Left hindlimb (tissue), 1 donor: ENCODE measurements at places on chromosomes 1 and 21.
A peak's percentile ranks its signal among the peaks of the same experiment; 100 is the strongest.

- peak; percentile 38 for DNase-seq
Observed at GRCh38 chr1:212012034-212012740, 23.2 kb downstream of the INTS7 start.

DNA sequence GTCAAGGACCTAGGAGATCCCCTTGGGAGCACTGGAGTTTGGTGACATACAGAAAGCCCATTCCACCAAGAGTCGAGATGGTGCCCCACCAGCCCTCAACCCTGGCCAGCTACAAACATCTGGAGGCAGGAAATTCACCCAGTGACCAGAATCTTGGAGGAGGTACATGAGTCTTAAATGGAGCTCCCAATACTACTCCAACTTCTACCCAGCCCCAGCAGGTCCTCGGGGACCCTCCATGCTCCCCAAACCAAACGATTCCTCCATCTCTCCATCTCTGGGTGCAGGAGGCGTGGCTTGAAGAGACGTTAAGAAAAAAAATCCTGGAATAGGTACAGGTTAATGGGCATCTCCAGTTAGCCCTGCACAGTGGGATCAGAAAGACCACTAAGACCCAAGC lies 5.5 kb upstream of the RASSF5 start:
- DNase-seq = no peak

DNA sequence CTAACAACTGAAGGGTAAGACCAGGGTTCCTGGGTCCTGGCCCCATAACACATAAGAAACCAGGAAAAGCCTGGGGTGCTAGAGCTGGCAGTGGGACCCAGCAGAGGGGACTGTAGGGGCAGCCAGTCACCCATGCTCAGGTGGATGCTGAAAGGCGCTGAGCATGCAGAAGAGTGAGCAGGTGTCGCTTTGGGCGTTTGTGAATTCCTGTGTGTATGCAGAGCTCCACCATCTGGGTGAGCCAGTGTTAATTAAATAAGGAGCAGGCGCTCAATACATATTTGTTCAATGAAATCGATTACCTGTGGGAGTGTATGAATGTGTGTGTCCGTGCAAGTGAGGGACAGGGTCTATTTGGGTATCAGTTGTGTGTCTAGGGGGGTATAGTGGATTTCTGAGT lies 499 bp downstream of the C1QA start:
- DNase-seq = no peak

DNA sequence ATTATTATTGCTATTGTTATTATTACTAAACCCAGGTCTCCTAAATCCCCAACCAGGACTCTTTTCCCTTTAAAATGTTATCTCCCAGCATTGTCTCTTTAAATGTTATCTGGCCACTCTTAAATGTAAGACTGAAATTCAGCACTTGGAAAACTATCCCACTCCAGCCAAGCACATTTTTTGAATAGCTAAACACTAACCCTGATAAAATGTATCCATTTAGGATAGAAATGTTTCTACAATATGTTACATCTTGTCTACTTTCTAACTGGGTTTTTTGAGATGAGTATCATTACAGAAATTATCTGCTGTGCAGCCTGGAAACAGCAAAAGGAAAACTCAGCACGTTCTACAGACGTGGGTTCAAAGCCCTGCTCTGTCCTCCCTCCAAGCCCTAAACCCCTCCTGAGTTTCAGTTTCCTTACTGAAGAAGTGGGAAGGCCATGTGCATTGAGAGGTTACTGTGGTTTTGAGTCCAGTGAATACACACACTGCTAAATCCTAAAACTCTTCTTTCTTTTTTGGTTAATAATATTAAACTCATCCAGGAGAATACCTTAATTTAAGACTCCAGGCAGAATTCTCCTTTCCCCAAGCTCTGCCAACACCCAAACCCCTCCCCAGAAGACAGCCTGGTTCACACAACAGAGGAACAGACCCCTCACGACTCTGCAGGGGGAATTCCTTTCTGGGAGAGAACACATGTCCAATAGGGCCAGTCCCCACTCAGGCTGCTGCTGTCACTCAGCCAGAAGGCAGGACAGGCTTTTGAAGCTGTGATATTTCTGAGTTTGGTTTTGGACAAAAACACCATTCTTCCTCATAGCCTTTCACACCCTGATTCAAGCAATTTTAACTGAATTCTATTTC lies 41.9 kb downstream of the HIVEP3 start:
- DNase-seq = no peak

- no peak for DNase-seq
Observed at GRCh38 chr1:74271503-74271902, 36.3 kb downstream of the TNNI3K start.

DNA sequence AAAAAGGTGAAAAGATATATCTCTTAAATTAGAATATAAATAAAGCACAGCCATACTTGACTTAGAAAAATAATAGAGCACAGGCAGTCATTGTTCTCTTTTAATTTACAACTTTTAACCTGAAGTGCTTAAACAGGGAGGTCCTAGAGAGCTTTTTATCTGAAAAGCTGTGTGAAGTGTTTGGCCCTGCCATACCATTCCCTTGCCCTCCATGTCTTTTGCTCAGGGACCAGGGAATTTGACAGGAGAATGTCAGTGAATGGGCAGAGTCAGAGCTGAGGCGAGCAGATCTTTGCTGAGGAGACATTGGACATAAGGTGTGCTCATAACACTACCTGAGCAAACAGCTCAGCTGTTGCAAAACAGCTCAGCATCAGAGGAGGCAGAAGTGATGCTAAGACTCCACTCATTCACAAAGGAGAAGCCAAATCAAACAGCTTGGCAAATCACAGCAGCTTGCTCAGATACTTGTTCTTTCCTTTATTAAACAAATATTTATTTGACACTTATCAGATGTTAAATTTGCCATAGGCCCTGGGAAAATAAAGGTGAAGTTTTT lies 14.9 kb upstream of the MGST3 start:
- no peak for DNase-seq

DNA sequence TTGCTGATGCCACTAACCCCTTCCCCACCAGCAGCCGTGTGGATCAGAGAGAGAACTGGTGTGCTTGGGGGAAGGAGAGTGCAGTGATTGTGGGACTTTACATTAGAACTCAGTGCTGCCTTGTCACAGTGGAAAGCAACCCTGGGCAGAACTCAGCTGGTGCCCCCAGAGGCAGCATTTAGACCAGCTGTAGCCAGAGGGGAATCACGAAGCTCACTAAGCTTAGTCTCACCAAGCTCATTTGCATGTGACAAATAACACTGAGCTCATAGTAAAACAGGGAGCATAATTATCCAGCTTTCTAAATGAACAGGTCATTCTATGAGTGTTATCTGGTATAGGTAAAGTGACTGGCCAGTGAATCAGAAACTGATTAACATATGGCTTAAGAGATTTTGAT lies 9.8 kb upstream of the SMAP2 start:
- no peak for DNase-seq

GRCh38 chr1:185926588-185926987 lies 192.4 kb downstream of the HMCN1 start:
- no peak for DNase-seq

- no peak for DNase-seq
Observed at GRCh38 chr1:110118636-110119396, 6.6 kb downstream of the UBL4B start.

GRCh38 chr1:67020304-67020703 lies 33.6 kb downstream of the SLC35D1 start:
- no peak for DNase-seq

GRCh38 chr1:197845886-197846285 lies 56.5 kb upstream of the C1orf53 start:
- no peak for DNase-seq
